ENCODE measurements at places on chromosomes 13 and 19. TPM values are rescaled to one million over a fixed set of nuclear protein-coding genes. Genes with fewer than 3 reads are reported as not detected.

- no peak for DNase-seq
Measured at GRCh38 chr13:65808061-65808460, 1422.1 kb downstream of the PCDH9 start.

DNA sequence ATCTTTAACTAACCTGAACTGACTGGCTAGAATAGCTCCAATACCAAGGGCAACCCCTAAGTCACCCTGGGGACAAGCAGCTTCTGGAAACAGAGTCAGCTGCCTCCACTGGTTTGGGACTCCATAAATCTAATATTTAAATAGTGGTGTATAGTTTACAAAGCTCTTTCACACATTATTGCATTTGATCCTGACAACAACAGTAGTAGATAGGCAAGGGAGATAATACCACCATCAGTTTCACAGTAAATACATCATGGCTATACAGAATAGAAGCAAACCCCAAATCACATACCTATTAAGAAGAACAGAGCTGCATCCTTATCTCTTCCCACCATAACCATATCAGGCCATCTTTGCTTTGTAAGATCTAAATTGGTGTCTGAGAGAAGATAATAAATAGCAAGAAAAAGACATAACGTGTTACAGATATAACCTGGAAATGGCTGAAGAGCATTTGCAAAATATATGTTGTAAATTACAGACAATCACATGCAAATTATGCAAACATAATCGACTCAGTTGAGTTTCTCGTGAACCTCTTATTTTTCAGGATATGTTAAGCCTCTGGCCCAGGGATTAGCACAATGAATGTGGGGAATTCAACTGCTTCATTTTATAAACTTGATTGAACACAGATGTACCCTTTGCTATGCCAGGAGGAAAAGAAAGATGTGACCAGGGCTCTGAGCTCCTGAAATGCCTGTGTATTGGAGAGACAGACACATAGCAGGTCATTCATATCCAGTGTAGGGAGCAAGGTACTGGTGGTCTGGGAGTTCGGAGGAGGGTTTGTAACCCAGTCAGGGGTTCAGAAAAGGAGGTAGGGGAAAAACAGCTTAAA, 142.5 kb downstream of the SLC7A1 start:
- no peak for DNase-seq

DNA sequence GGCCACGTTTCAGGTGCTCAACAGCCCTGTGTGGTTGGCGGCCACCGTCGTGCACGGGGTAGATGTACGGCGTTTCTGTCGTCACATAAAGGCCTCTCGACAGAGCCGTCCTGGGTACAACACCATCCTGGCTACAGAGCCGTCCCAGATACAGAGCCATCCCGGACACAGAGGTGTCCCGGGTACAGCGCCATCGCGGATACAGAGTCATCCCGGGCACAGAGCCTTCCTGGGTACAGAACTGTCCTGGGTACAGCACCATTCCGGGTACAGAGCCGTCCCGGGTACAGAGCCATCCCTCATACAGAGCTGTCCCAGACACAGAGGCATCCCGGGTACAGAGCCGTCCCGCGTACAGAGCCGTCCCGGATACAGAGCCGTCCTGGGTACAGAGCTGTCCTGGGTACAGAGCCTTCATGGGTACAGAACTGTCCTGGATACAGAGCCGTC, 222.7 kb upstream of the SOX1 start:
- no peak for DNase-seq

Gene ZNF221
- total RNA-seq: 28.4 TPM

GRCh38 chr13:92224052-92224821, 825.8 kb downstream of the GPC5 start:
- no peak for DNase-seq

Gene DACT3
- total RNA-seq: 6.6 TPM

DNA sequence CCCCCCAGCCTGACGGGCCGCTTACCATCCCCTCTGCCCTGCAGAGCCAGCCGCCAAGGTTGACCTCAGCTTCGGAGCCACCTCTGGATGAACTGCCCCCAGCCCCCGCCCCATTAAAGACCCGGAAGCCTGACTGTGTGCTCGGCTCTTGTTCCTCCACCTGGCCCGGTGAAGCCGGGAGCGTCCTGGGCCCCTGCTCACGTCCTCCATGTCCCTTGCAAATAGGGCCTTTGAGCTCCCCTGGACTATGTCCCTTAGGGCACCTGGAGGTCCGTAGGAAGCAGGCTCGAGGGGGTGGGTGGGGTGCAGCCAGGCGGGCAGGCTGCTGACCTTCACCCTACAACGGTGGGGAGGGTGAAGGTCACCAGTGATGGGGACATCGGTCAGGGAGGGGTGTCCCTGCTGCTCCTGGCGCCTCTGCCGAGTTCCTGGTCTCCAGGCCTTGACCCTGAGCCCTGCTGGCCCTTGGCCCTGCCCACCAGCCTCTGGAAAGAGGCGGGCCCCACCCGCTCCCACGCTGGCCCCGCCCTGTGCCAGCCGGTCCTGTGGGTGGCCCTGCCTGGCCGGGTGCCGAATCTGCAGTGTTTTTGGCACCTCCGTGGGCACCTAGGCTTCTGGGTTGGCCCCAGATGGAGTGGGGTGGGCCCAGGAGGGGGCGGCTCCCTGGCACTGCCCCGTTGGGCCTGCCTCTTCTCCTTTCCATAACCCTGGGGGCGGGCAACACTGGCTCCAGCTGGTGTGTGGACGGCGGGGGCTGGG, 3.3 kb downstream of the ATP5F1D start:
- no peak for DNase-seq

DNA sequence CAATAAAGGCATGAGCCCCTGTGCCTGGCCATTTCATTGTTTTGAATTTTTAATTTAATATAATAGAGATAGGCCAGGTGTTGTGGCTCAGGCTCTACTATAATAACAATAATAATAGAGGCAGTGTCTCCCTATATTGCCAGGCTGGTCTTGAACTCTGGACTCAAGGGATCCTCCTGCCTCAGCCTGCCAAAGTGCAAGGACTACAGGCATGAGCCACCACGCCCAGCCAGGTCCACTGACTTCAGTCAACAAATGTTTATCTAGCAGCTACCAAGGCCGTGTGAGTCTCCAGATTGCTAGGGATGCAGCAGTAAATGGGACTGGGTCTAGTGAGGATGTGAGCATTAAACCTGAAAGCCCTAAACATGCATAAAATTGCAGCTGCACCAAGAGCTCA, 13.8 kb upstream of the ILF3 start:
- DNase-seq: no peak

- DNase-seq: no peak
Measured at GRCh38 chr19:784541-784940, 12.7 kb upstream of the PTBP1 start.

GRCh38 chr13:107730813-107731212, 484.5 kb downstream of the LIG4 start:
- DNase-seq: no peak

DNA sequence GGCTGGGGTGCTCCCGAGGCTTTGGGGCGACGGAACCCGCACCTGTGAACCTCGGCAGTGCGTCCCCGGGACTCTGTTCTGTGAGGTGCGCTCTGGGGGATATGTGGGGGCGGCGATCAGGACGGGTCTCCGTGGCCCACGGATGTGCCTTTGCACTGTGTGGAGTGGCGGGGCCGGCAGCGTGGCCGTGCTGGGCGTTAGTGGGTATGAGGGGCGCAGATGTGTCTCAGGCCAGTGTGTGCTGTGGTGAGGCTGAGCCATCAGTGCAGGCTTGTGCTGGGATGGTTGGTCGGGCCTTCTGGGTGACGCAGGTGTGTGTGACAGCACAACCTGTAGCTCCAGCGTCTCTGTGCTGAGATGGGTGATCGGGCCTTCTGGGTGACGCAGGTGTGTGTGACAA, 16.9 kb downstream of the ZNF331 start:
- no peak for DNase-seq

GRCh38 chr13:110107568-110108347, 199.2 kb downstream of the COL4A1 start:
- DNase-seq: no peak

DNA sequence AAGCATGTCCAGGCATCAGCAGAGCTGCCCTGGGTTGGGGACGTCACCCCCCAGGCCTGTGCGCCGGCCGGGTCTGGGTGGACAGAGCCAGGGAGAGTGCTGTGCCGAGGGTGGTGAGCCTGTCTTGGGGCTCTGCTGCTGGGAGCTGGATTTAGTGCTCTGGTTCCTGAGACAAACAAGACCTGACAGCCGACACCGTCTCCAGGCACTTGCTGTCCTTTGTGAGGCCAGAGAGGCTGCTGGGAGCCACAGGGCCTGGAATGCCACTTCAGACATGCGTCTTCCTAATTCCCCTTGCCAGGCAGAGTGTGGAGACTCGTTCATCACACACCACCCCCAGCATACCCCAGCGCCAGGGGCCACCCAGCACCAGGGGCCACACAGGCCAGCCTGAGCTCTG, 165.8 kb downstream of the KDM4B start:
- no peak for DNase-seq

- no peak for DNase-seq
Measured at GRCh38 chr13:61908906-61909615, 493.4 kb upstream of the PCDH20 start.

Gene PSG7
- total RNA-seq: not detected

DNA sequence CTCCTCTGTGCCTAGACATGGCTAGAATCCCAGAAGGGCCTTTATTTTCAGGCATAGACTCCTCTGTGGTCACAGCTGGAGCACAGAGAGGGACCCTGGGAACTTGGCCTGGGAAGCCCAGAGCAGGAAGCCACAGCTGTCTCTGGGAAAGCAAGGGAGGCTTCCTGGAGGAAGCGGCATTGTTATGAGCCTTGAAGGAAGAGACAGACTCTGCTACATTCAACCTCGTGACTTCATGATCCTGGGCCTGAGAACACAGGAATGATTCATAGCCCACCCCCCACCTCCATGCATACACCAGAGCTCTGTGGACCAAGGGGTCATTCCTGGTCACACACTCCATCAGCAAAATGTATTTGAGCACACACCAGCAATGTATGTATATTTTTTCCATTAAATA, 8.6 kb downstream of the RDH8 start:
- DNase-seq: no peak

- no peak for DNase-seq
Measured at GRCh38 chr13:113671066-113672001, 4.3 kb downstream of the GRK1 start.

Gene TFDP1
- total RNA-seq: 33.9 TPM

- no peak for DNase-seq
Measured at GRCh38 chr19:32876919-32877285, 7.3 kb upstream of the SLC7A9 start.

DNA sequence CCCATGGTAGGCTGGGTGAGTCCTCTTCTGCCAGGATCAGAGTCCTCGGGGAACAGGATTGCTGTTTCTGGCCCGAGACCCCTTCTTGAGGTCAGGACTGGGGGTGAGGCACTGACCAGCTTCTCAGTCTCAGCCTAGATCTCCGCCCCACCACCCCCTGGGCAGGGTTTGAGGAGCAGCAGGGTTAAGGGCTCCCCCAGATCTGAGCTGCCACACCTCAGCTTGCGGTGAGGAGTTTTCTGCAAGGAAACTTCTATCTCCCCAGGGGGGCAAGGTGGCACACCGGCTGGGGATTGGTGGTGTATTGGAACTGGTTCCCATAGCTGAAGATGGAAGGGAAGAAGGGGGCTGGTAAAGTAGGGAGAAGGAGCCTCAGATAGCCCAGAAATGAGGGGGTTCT, 19.5 kb downstream of the CHST8 start:
- DNase-seq: no peak

GRCh38 chr19:53907193-53907581, 1.9 kb upstream of the CACNG7 start:
- no peak for DNase-seq

Gene TMIGD2
- 0.27 TPM for total RNA-seq

DNA sequence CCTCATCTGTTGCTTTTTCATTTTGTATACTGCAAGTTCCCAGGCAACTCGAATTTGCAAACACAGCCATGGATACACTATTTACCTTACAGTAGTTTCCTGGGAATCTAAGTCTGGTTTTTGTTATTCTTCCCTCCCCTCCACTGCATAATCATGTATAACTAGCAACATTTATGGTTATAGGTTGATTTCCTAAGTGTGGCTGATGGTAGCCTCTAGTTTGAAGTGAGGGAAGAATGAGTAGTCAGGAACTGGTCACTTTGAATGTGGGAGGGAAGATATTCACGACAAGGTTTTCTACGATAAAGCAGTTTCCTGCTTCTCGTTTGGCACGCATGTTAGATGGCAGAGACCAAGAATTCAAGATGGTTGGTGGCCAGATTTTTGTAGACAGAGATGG, at the start of gene KCNRG:
KCNRG (plus strand) TSS at position 187 of the 400 bp plus-strand sequence; CDS start at position 237, 50 bp downstream.
- DNase-seq: no peak

DNA sequence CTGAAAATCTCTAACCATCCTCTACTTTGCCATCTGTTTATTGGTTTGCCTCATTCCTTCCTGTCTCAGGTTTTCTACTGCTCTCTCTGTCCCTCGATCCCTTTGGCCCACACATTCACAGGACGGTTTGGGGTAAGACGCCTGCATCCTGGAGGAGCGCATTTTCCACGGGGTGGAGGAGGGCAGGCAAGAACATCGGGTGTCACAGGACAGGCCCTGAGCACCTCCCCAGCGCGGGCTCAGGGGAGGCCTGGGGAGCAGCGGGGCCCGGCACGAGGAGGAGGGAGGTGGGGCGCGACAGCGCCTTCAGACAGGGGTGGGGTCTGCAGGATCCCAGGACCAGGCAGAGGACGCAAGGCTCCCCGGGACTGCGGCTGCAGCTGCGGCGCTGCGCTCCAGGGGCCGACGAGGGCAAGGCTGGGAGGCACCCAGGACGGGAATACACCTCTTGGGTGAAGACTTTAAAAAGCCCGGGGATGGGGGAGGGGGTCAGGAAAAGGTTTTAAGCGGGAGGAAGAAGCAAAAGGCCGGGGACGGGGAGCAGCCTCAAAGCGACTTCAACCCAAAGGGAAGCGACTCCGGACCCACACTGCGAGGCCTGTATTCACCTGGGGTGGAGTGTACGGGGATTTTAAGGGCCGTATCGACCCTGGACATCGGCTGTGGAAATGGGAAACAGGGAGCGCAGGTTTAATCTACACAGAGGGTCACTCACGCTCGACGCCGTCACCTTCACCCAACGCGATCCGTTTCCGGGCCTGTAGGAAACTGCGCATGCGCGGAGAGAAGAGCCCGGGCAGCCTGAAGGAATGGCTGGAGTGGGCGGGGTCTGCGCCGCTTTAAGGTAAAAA, at the start of gene ZNF415:
ZNF415 (minus strand) TSS at position 770 of the 851 bp plus-strand sequence. CDS start 10,234 bp downstream, outside the sequence.
- peak; percentile 89 for DNase-seq

GRCh38 chr19:50912727-50913716, 1.8 kb upstream of the KLK4 start:
- no peak for DNase-seq

DNA sequence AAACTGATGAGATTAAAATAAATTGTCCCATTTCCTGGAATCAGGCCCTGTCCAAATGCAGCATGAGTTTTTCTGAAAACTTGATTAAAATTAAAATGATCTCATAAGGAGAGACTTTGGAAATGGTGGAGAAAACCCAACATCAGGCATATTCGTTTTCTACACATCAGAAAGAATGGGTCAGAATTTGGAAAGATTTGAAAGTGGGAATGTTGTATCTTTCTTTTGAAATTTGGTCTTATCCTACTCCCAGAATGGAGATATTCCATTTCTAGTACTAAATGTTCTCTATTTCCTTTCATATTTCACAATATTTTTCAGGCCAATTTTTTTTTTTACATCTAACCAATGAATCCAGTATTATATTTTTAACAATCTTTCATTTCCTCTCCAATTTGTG, 223.9 kb upstream of the RXFP2 start:
- no peak for DNase-seq

Gene SPACA4
- total RNA-seq: not detected

All from cerebellum (tissue), 4 donors.